Activated CD4-positive, alpha-beta T cell treated with anti-CD3 and anti-CD28 coated beads, Interleukin-2, amount 50 U/mL, for 1 hour (primary cell): ENCODE measurements at places on chromosomes 4 and X.

- DNase-seq = no peak
Observed at GRCh38 chr4:55118397-55118796, 7.0 kb downstream of the KDR start.

DNA sequence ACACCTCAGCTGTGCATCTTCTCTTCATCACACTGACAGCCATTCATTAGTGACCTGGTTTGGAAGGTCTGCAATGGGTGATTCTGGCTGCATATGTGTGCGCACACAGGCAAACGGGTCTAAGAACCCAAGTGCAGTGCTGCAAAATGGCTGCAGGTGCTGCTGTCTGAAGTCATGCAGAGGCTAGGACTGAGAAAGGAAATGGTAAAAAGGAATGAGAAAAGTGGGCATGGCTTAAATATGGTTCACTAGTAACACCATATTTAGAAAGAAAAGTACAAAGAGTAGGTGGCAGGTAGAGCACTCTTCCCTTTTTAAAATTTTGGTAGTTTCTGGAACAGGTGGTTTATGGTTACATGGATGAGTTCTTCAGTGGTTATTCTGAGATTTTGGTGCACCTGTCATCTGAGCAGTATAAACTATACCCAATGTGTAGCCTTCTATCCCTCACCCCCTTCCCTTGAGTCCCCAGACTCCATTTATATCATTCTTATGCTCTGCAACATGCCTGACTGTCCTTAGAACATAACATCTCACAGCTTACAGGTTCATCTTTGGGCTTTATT, 78.4 kb downstream of the CCNG2 start:
- DNase-seq = no peak

GRCh38 chr4:48896845-48897244, 9.7 kb downstream of the OCIAD2 start:
- DNase-seq = no peak

GRCh38 chrX:45540181-45540580, 339.5 kb upstream of the DIPK2B start:
- DNase-seq = no peak

DNA sequence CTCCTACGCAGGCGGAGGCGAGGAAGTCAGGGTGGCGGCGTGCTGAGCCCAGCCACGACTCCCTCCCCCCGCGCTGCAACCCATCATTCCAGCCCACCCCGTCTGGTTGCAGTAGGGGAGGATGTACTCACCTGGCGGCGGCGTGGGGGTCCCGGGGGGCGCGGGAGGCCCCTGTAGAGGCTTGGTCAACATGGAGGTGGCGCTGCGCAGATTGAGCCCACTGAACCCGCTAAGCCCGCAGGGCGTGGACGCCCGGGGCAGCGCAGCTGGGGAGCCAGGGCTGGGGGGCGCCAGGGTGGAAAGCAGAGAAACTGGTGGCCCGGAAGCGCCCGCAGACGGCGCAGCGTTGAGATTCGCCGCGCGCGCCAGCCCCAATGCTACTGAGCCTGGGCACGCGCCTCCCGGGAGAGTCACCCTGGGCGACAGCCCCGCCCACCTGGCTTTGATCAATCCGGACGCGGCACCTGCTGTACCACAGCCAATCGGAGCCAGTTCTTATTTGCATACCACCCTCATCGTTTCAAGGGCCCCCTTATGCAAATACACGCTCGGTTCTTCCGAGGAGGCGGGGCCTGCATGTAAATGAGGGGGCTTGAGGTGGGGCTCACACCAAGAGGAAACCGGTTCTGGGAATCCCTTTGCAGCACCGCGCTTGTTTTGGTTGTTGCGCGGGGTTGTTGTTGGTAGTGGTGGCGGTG, at the start of gene PIM2:
PIM2 (minus strand) TSS at position 382 of the 698 bp plus-strand sequence; CDS start at position 192, 190 bp downstream.
- peak; percentile 90 for DNase-seq

DNA sequence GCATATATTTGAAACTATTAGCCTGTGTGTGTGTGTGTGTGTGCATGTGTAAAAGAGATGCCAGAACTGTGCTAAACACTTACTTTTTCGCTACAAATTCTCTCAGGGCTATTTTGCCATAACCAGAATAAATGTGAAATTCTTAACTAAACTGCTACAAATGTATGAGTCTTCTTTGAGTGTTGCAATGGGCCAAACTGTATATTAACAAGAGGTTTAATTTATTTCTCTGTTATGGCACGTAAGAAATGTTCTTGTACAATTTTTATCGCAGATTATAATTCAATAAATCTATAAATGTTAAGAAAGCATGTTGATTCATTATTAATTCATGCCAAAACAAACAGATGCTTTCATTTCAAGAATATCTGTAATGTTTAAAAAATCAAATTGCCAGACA, 454.5 kb upstream of the PCDH7 start:
- DNase-seq = no peak

- DNase-seq = no peak
Observed at GRCh38 chr4:55343887-55344286, 2.2 kb upstream of the SRD5A3 start.

GRCh38 chr4:56859841-56860240, 38.3 kb upstream of the SPINK2 start:
- DNase-seq = no peak

DNA sequence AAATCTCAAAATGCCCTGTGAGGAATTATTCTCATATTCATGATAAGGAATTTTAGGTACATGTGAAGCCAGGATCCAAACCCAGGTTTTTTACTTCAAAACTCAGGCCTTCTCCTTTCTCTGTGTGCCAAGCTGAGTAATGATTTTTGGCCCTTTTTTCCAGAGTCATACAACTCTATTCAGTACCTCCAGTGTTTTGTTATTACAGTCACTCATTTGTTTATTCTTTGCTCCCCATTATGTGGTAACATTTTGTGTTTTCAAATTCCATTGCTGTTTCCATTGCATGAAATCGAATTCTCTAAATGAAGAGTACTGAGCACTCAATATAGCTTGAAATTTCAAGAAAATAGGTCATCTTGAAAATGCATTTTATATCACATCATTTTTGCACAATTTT, 315.4 kb downstream of the NR3C2 start:
- no peak for DNase-seq

- DNase-seq = no peak
Observed at GRCh38 chr4:34309383-34309906, 1934.9 kb downstream of the ARAP2 start.

DNA sequence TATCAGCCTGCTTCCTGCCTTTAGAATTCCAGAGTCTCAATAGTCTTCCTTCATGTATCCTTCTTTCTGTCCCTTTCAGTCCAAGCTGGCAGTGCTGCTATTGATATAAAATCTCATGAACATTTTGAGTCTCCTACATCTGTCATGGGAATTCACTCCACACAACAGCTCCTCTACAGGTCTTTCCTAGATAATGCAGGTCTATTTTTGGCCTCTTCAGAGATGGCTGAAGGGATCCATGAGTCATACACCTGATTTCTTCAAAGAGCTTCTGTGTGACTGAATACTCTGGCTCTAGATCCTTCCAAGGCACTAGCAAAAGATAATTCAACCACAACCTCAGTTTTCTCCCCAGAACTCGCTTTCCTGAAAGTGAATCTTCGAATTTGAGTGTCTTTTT, 115.4 kb downstream of the STPG2 start:
- DNase-seq = no peak

- DNase-seq = no peak
Observed at GRCh38 chrX:6382284-6382683, 152.6 kb downstream of the VCX3A start.

GRCh38 chr4:119823891-119824290, 195.3 kb upstream of the PDE5A start:
- DNase-seq = no peak

DNA sequence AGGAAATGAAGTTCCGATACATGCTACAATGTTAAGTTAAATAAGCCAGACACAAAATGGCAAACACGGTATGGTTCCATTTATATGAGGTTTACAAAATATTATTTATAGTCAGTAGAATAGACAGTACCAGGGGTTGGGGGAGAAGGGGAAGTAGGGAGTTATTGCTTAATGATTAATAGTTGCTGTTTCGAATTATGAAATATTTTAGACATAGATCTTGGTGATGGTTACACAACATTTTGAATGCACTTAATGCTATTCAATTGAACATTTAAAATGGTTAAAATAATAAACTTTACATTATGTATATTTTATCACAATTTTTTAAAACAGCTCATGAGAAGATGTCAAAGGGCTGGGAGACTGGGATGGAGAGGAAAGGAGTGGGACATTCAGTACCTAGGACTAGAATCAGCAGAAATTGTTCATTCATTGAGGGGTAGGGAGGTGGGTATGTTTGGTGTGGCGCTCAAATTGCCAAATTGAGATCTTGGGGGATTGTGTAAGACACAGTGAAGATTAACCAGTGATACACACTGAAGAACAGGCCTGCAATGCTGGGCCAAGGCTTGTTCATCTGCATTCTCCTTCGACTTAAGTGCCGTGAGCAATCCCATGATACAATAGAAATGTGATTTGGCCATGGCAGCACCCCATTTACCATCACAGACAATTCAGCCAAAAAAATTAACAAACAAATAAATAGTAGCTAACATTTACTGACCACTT, 165.6 kb upstream of the GALNT7 start:
- DNase-seq = no peak

- no peak for DNase-seq
Observed at GRCh38 chr4:120052856-120053255, 13.8 kb downstream of the MAD2L1 start.

- DNase-seq = peak; percentile 14
Observed at GRCh38 chrX:55056820-55057674, 17.8 kb upstream of the PAGE2B start.

GRCh38 chrX:2708021-2708420, 16.9 kb downstream of the CD99 start:
- DNase-seq = no peak

- DNase-seq = no peak
Observed at GRCh38 chrX:106912864-106913263, 7.3 kb upstream of the CLDN2 start.

DNA sequence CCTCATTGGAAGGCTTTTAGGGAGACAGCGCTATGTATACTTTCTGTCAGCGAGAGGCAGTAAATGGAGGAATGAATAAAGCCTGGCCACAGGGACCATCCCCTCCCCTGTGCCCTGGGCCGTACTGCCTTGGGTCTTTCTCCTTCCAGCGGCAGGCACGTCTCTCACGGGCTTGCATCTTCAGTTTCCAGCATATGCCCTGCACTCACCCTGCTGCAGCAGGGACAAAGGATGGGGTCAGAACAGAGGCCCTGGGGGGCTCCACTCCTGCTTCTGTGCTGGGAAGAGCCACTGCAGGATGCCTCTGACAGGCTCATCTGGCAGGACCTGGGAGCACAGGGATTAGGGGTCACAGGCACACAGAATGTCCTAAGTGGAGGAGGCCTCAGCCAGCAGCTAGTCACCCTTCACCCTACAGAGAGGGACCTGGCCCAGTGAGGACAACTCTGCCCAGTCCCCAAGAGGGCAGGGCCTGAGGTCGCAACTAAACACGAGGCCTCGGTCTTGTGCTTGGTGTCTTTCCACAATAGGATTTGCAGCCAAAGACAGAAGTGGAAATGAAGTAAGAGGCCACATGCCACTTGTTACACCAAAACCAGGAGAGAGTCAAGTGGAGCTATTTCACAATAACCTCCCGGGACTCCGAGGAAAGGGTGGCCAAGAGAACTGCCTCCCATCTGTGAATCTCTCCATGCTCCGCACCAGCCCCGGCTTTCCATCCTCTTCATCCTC, 150.8 kb downstream of the AFAP1 start:
- DNase-seq = no peak

GRCh38 chr4:65597697-65598096, 72.6 kb downstream of the EPHA5 start:
- DNase-seq = no peak

GRCh38 chr4:169658975-169659715, 38.8 kb downstream of the CLCN3 start:
- DNase-seq = no peak

DNA sequence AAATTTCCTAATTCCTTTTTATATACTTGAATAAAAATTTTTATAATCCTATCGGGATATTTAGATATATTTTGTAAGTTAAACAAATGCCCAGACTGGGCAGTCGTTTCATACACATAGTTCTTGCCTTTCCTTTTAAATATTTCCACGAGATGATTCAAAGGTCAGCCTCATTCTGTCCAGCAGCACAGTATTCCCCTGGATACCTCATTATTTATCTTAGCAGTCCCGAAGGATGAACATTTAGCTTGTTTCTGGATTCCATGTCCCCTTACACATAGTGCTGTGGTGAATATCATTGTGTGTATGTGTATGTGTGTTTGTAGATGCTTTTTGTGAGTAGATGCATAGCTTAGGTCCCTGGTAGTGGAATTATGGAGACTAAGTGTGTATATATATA, 38.3 kb downstream of the RAPGEF2 start:
- no peak for DNase-seq

DNA sequence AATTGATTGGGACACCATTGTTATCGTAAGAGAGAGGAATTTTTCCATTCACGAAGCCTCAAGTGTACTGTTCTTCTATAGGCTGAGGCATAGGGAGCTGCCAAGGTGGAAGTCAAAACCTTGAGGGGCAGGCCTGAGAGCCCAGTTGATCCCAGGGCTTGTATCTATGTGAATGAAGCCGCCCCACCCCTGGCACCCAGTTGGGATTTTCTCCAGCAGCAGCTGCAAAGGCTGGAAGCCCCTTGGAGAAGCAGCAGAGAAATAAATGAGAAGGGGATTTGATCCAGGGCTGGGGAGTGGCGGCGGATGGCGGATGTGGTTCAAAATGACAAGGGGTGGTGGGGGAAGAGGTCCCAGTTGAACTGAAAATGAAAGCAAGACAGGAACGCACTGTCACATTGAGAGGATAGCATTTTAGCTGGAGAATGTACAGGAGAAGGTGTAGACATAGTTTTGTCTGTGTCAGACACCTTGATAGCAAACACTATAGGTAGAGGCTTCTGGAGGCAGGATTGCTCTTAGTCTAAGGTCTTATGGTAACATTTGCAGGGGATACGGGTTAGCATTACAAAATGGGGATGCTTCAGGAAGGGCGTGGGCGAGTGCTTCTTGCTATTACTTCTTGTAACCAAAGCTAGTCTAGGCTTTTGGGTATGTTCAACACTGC, 32.6 kb downstream of the DOCK11 start:
- peak; percentile 39 for DNase-seq

GRCh38 chr4:85067342-85067741, 100.9 kb upstream of the WDFY3 start:
- no peak for DNase-seq

GRCh38 chrX:101550362-101550750, at the start of gene ARMCX1:
Gene ARMCX1 (plus strand): TSS chrX:101550547. CDS start chrX:101552931, 2,384 bp downstream.
- DNase-seq = no peak
